ENCODE measurements at places on chromosomes 1 and 21. TPM values are rescaled to one million over a fixed set of nuclear protein-coding genes. Genes with fewer than 3 reads are reported as not detected.

CD1E gene
- not detected for total RNA-seq

SPRR1B gene
- not detected for total RNA-seq

TMEM269 gene
- not detected for total RNA-seq

RNU1-1 gene
- under 0.01 TPM for total RNA-seq

SLC37A1 gene
- 8.7 TPM for total RNA-seq

PLCH2 gene
- total RNA-seq, result not detected

FABP3 gene
- total RNA-seq, result 9.0 TPM

SLFNL1 gene
- total RNA-seq, result 0.46 TPM

BTG3 gene
- total RNA-seq, result 29.8 TPM

PIK3CD gene
- total RNA-seq, result 4.2 TPM

PLD5 gene
- total RNA-seq, result not detected

PWP2 gene
- total RNA-seq, result 25.1 TPM

SLC9C2 gene
- total RNA-seq, result not detected

C2CD4D gene
- not detected for total RNA-seq

IRF6 gene
- 36.4 TPM for total RNA-seq

SLAMF8 gene
- total RNA-seq, result not detected

MACO1 gene
- total RNA-seq, result 21.4 TPM

ENAH gene
- total RNA-seq, result 25.0 TPM

C2CD2 gene
- 35.3 TPM for total RNA-seq

OR2T11 gene
- not detected for total RNA-seq

TENT5C gene
- 0.15 TPM for total RNA-seq

LEFTY2 gene
- total RNA-seq, result not detected

TMPRSS15 gene
- not detected for total RNA-seq

RGS18 gene
- not detected for total RNA-seq

CLEC20A gene
- not detected for total RNA-seq

FAM151A gene
- total RNA-seq, result not detected

CYYR1 gene
- 5.5 TPM for total RNA-seq

CLDN17 gene
- not detected for total RNA-seq

GBP5 gene
- 0.15 TPM for total RNA-seq

TARS2 gene
- total RNA-seq, result 14.9 TPM

CCDC185 gene
- not detected for total RNA-seq

WNT9A gene
- total RNA-seq, result 1.3 TPM

ZNF644 gene
- total RNA-seq, result 54.3 TPM

COL6A2 gene
- 6.5 TPM for total RNA-seq

THEM4 gene
- total RNA-seq, result 15.7 TPM

TPTE gene
- total RNA-seq, result not detected

ANGPTL3 gene
- not detected for total RNA-seq

KRTAP12-4 gene
- not detected for total RNA-seq

HSPB7 gene
- not detected for total RNA-seq

GBP7 gene
- not detected for total RNA-seq
